Activated CD4-positive, alpha-beta T cell treated with anti-CD3 and anti-CD28 coated beads for 36 hours (primary cell): ENCODE measurements at places on chromosomes 2 and 18. TPM values are rescaled to one million over a fixed set of nuclear protein-coding genes. Genes with fewer than 3 reads are reported as not detected.

Gene ST6GAL2
- total RNA-seq: not detected

GRCh38 chr2:96683307-96683706, 40.7 kb downstream of the FER1L5 start:
- H3K4me3 ChIP-seq: no peak overlapping the region
- H3K27ac ChIP-seq: no peak overlapping the region
- H3K4me1 ChIP-seq: no peaks in the 10 kb centered on the region

Gene BOLL
- not detected for total RNA-seq

GRCh38 chr2:50344509-50345106, 687.3 kb downstream of the NRXN1 start:
- H3K4me1 ChIP-seq: no peaks in the 10 kb centered on the region
- H3K4me3 ChIP-seq: no peak overlapping the region
- DNase-seq: no peak
- peaks cover 28% of the 10 kb centered on the region for H3K27me3 ChIP-seq
- no peaks in the 10 kb centered on the region for H3K36me3 ChIP-seq

Gene DSC3
- total RNA-seq: not detected

Gene RGPD3
- 0.05 TPM for total RNA-seq
